ENCODE measurements at places on chromosomes 4 and X. TPM values are rescaled to one million over a fixed set of nuclear protein-coding genes. Genes with fewer than 3 reads are reported as not detected.

- no peak for DNase-seq
Measured at GRCh38 chr4:6944301-6945051, 34.9 kb downstream of the TBC1D14 start.

DNA sequence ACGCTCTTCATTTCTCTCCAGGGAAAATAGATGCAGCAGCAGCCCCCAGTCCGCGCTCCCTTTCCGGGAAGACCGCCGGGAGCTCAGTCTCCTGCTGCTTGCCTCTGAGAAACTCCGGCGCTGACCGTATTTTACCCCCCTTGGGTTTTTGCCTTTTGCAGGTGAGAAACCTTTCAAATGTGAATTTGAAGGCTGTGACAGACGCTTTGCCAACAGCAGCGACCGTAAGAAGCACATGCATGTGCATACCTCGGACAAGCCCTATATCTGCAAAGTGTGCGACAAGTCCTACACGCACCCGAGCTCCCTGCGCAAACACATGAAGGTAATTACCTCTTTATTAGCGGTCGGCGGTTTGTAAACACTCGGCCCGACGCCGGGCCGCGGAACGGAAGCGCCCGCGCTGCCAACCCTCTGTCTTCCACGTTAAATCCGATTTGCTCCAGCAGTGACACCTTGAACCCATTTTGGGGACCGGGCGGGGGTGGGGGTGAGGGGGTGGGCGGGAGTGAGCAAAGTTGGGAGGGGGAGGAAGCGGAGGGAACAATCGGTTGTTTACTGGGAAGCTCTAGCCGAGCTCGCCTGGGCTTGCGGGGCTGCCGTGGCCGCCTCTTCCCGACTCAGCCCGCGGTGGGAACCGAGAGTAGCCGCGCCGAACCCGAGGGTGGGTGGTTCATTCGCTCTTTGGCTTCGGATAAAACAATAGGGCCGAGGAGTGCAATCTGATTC lies 3.0 kb downstream of the ZIC3 start:
- no peak for DNase-seq

DNA sequence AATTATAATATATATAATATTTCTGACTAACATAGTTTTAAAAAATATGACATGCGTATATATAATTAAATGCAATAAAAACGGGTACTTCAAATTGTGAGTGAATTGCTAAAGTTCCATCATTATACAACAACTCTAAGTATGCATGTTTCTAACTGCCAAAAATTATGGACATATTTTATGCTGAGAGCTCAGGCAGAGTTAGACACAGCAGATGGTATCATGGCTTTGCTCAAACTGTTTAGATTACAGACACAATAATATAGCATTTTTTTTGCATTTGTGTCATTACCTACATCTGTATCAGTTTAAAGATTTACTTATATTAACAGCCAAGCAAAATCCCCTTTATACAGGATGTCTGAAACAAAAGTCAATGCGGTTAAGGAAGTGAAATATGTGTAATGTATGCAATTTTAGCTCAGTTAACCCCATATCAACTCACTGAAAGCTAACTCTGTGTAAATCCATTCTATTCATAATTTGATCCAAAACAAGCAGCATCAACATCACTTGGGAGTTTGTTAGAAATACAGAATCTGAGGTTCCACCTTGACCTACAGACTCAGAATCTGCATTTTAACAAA lies 119.1 kb upstream of the CNKSR2 start:
- DNase-seq: no peak

GRCh38 chrX:24651783-24652182 lies 4.6 kb upstream of the PCYT1B start:
- DNase-seq: no peak

- no peak for DNase-seq
Measured at GRCh38 chr4:106773076-106773905, 262.8 kb downstream of the DKK2 start.

Gene GAB1
- 53.9 TPM for polyA plus RNA-seq
